Trophoblast cell (in vitro differentiated cells and primary cell): ENCODE measurements at places on chromosomes 3 and 15.

GRCh38 chr3:196232154-196232881, 16.0 kb downstream of the SLC51A start:
- no peak overlapping the region for H3K4me3 ChIP-seq
- H3K4me1 ChIP-seq: no peaks in the 10 kb centered on the region
- no peak overlapping the region for H3K27ac ChIP-seq
- H3K27me3 ChIP-seq: no peaks in the 10 kb centered on the region

DNA sequence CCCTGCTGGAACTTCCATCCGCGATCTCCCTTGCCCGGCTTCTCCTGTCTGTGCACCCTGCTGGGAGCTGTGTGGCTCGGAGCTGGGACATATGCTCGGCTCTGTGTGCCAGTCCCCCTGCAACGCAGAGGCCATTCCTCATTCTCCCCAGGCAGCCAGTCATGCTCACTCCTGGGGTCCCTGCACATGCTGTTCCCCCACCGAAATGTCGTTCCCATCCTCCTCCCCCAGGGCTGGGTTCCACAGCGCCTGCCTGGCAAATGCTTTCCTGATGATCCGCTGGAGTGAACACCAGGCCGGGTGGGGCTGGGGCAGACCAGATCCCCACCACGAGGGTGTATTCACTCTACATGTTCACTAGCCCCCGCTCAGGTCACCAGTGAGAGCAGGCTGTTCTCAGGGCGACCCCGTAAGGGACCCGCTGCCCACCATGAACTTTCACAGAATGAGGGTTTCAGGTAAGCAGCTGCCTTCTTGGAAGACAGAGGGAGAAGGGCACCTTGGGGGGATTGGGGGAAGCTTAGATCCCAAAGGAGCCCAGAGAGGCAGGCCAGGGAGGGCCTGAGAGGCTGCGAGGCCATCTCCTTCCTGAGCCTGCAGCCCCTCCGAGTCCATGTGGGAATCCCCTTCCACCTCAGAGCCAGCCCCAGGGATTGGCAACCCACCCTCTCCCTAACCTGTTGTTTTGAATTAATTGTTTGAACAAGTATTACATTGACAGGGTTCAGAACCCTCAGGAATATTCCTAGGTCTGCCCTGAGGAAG, 88.7 kb upstream of the IQSEC1 start:
- no peaks in the 10 kb centered on the region for H3K36me3 ChIP-seq
- no peaks in the 10 kb centered on the region for H3K4me1 ChIP-seq
- DNase-seq: no peak
- no peaks in the 10 kb centered on the region for H3K27me3 ChIP-seq
- H3K27ac ChIP-seq: no peak overlapping the region
- no peak overlapping the region for H3K4me3 ChIP-seq

DNA sequence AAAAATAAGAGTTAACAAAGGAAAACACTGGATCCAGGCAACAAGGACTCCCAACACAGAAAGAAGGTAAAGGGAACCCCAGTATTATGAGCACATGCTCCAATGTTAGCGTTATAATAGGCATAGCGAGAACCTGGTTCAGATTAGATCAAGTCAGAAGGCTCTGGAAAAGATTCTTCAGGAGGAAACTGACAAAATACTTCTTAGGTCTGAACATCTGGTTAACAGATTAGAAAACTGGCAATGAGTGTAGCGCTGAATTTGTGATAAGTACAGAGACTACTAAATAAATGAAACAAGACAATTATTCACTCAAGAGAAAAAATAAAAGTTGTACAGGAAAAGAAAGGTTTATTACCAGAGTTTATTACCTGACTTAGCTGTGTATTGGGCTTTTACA, 146.1 kb downstream of the DPH6 start:
- H3K4me1 ChIP-seq: no peaks in the 10 kb centered on the region
- no peak for DNase-seq
- no peak overlapping the region for H3K4me3 ChIP-seq
- no peaks in the 10 kb centered on the region for H3K36me3 ChIP-seq

DNA sequence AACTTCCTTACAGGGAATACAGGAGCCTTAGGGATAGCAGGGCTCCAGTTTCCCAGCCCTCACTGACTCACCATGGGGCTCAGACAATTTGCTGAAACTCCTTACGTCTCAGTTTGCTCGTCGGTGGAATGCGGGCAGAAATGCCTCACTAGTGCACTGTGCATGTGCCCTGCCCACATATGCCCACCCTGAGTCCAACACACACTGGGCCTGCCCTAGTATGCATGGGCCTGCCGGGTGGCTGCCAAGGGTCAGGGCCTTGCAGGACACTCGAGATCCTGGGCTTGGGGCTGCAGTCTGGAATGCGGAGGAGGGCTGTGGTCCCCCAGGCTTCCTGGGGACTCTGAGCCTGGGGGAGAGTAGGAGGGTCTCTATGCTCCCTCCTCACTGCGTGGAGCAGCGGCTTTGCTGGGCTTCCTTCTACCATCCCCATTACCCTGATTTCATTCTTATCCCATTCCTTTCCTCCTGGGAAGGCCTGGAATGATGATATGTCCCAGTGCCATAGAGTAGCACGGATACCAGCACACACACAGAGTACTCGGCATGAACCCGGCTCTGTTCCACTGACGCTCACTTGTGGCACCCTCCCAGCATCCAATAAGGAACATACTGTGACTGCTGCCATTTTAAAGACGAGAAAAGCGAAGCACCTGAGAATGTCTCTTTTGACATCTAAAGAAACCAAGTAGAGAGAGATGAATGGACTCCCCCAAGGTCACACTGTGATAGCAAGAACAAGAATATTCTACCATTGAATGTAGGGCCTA, 124.2 kb downstream of the ASB7 start:
- no peak overlapping the region for H3K4me3 ChIP-seq
- peak; percentile 75 for DNase-seq
- H3K27ac ChIP-seq: no peak overlapping the region
- H3K36me3 ChIP-seq: no peaks in the 10 kb centered on the region
- H3K4me1 ChIP-seq: peaks cover 9% of the 10 kb centered on the region

- no peak overlapping the region for H3K27ac ChIP-seq
- no peaks in the 10 kb centered on the region for H3K27me3 ChIP-seq
- no peak for DNase-seq
- H3K4me3 ChIP-seq: no peak overlapping the region
- no peaks in the 10 kb centered on the region for H3K4me1 ChIP-seq
Measured at GRCh38 chr3:40170395-40170794, 139.1 kb upstream of the EIF1B start.

DNA sequence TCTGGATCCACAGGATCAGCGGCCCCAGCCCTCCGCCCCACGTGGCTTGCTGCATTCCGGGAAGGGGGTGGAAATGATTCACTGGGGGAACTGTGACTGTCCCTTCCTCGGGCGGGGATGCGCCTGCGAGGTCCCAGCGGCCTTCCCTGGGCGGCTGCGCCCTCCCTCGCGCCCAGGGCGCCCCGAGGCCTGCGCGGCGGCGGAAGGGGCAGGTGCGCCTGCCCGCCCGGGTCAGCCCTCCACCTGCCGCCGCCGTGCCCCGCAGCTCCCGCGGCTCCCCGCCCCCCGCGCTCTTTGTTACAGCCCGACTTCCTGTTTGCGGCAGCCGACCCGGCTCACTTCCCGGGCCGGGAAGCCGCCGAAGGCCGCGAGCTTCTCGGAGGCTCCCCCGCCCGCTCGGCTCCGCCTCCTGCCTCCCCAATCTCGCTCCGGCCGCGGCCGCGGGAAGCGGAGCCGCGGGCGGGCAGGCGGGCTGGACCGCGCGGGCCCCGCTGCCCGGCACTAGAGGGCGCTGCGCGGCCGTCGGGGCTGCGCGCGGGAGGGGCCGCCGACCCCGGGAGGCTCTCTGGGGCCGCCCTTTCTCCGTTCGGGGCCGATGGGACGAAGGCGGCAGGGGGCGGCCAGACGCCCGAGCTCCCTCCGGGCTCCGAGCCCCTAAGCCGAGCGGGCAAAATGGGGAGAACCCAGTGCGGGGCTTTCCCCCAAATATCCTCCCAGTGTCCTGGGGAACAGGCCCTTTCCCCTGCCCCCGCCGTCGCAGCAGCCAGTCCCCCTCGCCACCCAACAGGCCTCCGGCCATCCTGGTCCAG, 11.5 kb upstream of the CHAC1 start:
- H3K36me3 ChIP-seq: no peaks in the 10 kb centered on the region
- peaks cover 7% of the 10 kb centered on the region for H3K4me1 ChIP-seq
- peaks cover 4% of the 10 kb centered on the region for H3K27me3 ChIP-seq
- DNase-seq: peak; percentile 32
- peak overlapping the region; percentile 56 for H3K4me3 ChIP-seq
- H3K27ac ChIP-seq: no peak overlapping the region

DNA sequence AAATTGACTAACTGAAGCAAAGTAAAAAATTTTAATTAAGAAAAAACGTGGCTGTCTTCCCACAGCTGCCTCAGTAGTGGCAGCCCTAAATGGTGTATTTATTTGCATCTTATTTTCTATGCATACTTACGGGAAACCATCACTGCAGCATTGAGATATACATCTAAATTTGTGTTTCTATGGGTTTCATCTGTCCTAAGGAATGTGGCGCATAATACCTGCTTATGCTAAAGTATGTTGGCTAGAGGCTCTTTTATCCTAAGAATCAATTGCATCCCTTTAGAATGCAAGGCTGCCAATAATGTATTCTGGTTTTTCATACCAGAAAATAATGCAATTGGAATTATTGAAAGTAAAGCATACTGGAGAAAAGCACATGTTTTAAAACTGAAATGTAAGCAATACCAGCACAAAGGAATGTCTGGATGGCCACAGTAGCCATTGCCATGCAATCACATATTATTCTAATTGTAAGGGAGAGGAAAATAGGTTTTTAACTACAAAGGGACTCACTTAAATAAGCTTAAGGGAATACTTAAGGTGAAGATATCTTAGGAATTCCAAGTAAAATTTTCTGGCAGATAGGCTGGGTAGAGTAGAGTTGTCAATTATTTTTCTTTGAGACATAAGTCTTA, 834.5 kb upstream of the NECTIN3 start:
- H3K36me3 ChIP-seq: no peaks in the 10 kb centered on the region
- H3K27ac ChIP-seq: no peak overlapping the region

- no peak overlapping the region for H3K27ac ChIP-seq
- no peaks in the 10 kb centered on the region for H3K36me3 ChIP-seq
- H3K4me1 ChIP-seq: no peaks in the 10 kb centered on the region
- no peak overlapping the region for H3K4me3 ChIP-seq
Measured at GRCh38 chr3:133376810-133377209, 23.0 kb upstream of the BFSP2 start.

- DNase-seq: no peak
- no peaks in the 10 kb centered on the region for H3K27me3 ChIP-seq
- H3K27ac ChIP-seq: no peak overlapping the region
- H3K4me1 ChIP-seq: no peaks in the 10 kb centered on the region
- H3K36me3 ChIP-seq: no peaks in the 10 kb centered on the region
Measured at GRCh38 chr3:38111201-38111600, 25.7 kb downstream of the ACAA1 start.

DNA sequence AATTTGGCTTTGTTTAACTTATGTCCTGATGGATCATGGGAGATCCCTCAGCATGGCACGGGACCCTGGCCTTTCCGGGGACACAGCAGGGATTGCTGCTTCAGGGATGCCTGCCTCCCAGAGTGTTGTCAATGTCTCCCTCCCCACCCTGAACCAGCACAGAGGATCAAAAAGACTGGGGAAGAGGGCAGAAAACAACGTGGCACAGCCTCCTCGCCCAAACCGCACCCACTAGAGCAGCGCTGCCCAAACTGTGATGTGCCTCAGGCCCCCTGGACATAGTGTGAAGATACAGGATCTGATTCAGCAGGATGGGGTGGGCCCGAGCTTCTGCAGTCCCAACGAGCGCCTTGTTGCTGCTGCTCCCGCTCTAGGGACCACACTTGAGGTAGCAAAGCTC, 34.5 kb downstream of the SLC6A20 start:
- H3K36me3 ChIP-seq: no peaks in the 10 kb centered on the region
- H3K4me3 ChIP-seq: no peak overlapping the region
- no peak overlapping the region for H3K27ac ChIP-seq
- DNase-seq: no peak

- no peaks in the 10 kb centered on the region for H3K36me3 ChIP-seq
- H3K27me3 ChIP-seq: no peaks in the 10 kb centered on the region
- no peak overlapping the region for H3K27ac ChIP-seq
- no peaks in the 10 kb centered on the region for H3K4me1 ChIP-seq
Measured at GRCh38 chr3:158773845-158774830, 27.7 kb upstream of the MFSD1 start.

GRCh38 chr3:161510510-161511260, 14.1 kb downstream of the OTOL1 start:
- no peaks in the 10 kb centered on the region for H3K4me1 ChIP-seq
- H3K4me3 ChIP-seq: no peak overlapping the region
- no peak overlapping the region for H3K27ac ChIP-seq
- no peaks in the 10 kb centered on the region for H3K36me3 ChIP-seq
- no peaks in the 10 kb centered on the region for H3K27me3 ChIP-seq
- DNase-seq: no peak

DNA sequence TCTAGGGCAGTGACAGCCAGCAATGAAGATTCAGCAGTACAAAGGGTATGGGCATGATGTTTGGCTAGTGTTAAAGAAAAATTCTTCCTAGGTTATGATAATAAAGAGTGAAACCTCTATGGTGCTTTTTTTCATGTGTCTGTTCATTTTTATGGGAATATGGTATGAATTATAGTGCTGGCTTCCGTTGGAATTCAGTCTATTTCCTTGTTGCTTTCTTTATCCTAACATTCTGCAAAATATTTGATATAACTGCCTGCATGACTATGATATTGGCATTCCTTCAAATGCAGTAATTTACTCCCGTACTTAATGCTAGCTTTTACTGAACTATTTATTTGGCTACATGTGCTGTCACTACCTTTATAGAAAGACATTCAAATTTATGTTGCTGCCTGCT, 57.6 kb upstream of the ATP11B start:
- no peaks in the 10 kb centered on the region for H3K36me3 ChIP-seq
- no peaks in the 10 kb centered on the region for H3K27me3 ChIP-seq
- peaks cover 9% of the 10 kb centered on the region for H3K4me1 ChIP-seq
- no peak overlapping the region for H3K27ac ChIP-seq

DNA sequence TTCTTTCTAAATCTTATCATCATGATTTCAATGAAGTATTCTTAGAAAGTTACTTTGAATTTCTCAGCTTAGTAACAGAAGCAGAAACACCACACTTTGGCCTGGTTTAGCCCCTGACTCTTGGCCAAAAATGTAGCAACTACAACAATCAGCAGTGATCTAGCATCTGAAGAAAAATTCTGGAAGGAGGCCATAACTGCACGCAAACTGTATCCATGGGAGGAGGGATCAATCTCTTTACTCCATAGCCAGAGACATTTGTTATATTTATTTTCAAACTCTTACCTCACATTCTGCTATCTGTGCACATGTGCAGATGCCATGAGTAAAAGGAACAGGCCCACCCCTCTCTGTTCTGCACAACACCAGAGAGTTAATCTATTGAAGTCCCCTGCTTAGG, 251.0 kb upstream of the P2RY1 start:
- H3K36me3 ChIP-seq: no peaks in the 10 kb centered on the region
- no peak for DNase-seq
- no peak overlapping the region for H3K27ac ChIP-seq
- H3K27me3 ChIP-seq: no peaks in the 10 kb centered on the region
- H3K4me1 ChIP-seq: no peaks in the 10 kb centered on the region

- H3K4me1 ChIP-seq: no peaks in the 10 kb centered on the region
- no peaks in the 10 kb centered on the region for H3K36me3 ChIP-seq
- no peak overlapping the region for H3K4me3 ChIP-seq
- H3K27me3 ChIP-seq: no peaks in the 10 kb centered on the region
- no peak overlapping the region for H3K27ac ChIP-seq
Measured at GRCh38 chr3:112477891-112478290, 21.4 kb downstream of the BTLA start.
